ENCODE measurements at places on chromosomes 11 and 22.

- no peak for DNase-seq
Measured at GRCh38 chr22:49620003-49620556, 207.6 kb downstream of the BRD1 start.

DNA sequence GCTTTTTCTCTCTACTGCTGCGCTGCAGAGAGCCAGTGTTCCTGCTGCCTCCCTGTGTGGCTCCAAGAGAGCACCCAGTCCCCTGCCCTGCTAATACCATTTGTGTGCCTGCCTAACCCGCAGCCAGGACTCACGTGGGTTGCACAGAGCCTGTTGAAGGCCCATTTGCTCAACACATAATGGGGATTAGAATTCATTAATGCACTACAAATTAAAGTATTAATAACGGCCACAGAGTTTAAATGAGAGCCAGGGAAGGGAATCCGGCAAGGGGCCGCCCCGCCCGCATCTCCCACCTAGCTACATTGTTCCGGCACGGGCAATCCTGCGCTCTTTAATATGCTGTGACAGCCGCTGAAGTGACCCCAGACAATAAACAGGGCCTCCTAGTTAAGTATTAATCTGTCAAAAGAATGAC is 211.3 kb downstream of the NXPE2 start:
- DNase-seq = no peak

GRCh38 chr11:132873841-132874240 is 658.5 kb downstream of the OPCML start:
- DNase-seq = no peak

DNA sequence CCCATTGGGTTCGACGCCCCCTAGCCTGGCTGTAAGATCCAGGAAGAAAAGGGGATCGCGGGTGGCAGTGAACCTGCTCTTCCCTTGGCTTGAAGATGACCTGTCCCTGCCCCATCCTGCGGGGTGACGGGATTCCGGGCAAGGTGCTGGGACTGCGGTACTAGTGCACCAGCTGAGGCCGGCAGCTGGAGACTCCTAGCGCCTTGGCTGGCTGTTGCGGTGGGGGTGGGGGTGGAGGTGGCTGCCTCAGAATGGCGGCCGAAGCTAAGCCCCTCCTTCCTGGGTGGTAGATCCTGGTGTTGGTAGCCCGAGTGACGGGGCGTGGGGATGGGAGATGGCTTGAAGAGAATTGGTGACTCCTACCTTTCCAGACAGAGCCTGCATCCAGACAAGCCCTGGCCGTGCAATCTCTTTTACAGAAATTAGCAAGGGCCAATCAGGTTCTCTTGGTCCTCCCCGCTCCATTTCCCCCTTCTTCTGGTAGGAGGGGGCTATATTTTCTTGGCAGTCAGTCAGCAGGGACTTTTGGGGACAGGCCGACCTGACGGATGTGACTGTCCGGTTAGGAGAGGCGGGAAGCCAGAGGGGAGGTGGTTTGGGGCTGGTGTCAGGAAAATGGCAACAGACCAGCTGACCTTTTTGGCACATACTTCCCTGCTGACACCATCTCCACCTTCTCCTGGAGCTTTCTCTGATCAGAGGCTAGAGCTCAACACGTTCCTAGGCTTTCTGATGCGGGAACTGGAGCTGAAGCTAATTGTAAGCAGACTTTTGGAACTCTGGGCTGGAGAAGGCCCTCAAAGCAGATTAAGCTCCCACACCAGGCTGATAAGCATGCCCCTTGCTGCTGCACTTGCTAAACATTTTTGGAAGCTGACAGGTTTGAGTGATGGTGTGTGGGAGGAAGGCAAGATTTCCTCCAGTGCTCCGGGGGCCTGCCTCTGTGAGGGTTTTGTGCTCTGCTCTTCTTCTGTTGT is 2.0 kb downstream of the NAV2 start:
- peak; percentile 56 for DNase-seq

- DNase-seq = no peak
Measured at GRCh38 chr22:29798801-29799200, 31.6 kb downstream of the UQCR10 start.

DNA sequence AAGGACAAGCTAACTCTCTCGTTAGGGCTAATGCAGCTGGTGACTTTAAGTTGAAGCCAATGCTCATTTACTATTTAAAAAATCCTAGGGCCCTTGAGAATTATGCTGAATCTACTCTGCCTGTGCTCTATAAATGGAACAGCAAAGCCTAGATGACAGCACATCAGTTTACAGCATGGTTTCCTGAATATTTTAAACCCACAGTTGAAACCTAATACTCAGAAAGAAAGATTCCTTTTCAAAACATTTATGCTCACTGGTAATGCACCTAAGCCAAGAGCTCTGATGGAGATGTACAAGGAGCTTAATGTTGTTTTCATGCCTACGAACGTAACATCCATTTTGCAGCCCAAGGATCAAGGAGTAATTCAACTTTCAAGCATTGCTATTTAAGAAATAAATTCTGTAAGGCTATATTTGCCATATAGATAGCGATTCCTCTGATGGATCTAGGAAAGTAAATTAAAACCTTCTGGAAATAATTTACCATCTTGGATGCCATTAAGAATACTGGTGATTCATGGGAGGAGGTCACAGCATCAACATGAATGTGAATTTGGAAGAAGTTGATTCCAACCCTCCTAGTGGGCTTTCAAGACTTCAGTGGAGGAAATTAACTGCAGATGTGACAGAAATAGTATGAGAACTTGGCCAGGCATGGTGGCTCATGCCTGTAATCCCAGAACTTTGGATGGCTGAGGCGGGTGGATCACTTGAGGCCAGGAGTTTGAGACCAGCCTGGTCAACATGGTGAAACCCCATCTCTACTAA is 14.5 kb downstream of the XNDC1N start:
- no peak for DNase-seq

GRCh38 chr22:27962268-27963044 is 43.4 kb upstream of the PITPNB start:
- DNase-seq = no peak

GRCh38 chr11:69437001-69437875 is 44.2 kb upstream of the LINC01488 start:
- no peak for DNase-seq

GRCh38 chr11:16512899-16513241 is 156.5 kb upstream of the SOX6 start:
- DNase-seq = no peak

GRCh38 chr11:100240025-100240539 is 447.0 kb upstream of the ARHGAP42 start:
- DNase-seq = no peak

DNA sequence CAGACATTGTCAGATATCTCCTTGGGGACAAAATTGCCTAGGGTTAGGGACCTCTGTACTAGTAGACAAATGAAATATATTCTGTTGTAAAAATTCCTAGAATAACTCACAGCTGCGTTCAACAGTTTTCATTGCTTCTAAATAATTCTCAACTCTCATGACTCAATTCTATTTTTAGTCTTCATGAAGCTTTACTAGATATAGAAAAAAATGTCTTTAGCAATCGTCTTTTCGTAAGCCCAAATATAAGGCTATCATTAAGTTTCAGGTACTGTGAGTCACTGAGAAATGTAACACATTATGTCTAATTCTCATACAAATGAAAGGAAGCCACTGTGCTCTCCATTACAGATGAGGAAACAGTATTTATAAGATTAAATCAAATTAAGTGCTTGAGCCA is 6.4 kb downstream of the MMP12 start:
- no peak for DNase-seq

DNA sequence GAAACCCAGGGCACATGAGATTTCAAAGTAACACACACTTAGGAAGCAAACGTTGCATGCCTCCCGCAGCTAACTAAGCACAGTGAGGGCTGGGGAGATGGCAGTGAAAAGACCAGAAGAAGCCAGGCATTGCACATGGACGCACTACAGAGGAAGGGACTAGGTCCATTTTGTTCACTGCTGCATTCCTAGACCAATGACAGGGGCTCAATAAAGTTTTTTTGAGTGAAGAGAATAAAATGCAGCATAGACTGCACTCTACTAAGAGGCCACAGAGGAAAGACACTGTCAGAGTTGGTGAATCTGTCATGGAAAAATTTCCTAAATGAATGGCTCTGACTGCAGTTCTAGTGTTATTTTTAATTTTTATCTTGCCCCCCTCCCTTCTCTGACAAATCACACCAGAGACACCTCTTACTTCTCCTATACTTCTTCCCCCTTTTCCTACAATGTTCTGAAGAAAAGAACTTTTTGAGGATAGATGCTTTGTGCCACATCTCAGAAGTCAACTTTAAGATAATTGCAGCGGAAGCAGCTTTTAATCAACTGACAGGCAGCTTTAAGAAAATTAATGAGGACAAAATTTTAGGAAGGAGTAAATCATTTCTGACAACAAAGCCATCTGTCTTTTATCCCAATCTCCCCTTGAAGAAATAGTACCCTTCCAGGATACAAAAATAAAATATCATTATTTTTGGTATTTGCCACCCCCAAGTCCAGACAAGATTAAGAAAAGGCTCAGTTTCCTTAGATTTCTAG is 34.8 kb upstream of the CHRM4 start:
- no peak for DNase-seq

DNA sequence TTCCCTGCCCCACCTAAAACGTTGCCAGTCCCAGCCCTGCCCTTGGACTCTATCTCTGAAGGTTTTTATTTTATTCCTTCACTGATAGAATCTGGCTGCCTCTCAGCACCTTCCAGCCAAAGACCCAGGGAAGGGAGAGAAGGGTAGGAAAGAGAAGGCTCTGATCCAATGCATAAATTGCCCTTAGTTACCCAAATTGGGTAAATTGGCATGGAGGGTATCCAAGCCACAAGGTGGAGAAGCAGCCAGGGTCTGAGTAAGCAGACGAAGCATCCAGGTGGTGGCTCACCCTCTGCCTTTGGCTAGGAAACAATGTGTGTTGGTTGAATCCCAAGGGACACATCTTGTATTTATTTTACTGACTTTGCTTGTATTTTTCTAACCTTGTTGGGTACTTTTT is 89.0 kb downstream of the FEZ1 start:
- DNase-seq = no peak

DNA sequence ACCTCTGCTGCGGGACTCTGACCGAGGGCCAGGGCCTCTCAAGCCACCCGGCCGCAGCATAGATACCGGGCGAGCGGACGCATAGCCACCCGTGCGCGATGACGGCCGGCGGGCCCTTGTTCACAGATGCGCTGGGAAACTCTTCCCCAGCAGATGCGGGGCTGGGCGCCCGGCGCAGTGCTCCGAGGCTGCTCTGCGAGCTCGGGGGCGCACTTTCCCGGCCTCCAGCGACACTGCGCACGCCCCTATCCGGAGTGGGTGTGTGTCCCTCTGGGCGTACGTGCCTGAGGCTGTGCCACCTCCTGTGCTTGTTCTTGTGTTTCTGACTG is 104.7 kb upstream of the E2F8 start:
- no peak for DNase-seq

- no peak for DNase-seq
Measured at GRCh38 chr22:45438336-45438735, 24.8 kb downstream of the RIBC2 start.

DNA sequence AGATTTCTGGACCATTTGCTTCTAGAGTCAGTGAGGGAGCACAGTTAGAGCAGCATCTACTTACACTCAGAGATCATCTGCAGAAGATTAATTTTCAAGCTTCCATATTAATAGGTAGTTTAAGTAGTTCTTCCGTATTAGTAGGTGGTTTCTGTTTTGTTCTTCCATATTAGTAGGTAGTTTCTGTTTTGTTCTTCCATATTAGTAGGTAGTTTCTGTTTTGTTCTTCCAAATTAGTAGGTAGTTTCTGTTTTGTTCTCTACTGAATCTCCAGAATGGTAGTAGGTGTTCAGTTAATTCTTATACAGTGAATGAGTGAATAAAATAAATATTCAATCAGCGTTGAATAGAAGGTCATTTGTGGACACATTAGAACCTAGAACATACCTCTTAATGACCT is 175.7 kb downstream of the TMEM135 start:
- DNase-seq = no peak

- no peak for DNase-seq
Measured at GRCh38 chr11:118276422-118276821, 12.3 kb upstream of the MPZL2 start.

- DNase-seq = no peak
Measured at GRCh38 chr11:68579455-68579854, 104.9 kb upstream of the GAL start.

DNA sequence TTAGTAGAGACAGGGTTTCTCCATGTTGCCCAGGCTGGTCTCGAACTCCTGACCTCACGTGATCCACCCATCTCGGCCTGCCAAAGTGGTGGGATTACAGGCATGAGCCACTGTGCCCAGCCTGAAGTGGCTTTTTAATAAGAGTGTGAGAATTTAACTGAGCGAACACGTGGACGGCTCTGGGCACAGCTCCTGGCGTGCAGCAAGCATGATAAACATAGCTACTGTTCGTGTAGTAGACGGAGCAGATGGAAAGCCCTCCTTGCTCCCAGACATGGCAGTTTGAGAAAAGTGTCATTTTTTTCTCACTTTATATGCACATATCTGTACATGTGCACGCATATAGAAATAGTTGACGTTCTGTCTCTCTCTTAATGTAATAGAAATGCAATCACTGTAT is 7.0 kb downstream of the EMID1 start:
- DNase-seq = peak; percentile 62

DNA sequence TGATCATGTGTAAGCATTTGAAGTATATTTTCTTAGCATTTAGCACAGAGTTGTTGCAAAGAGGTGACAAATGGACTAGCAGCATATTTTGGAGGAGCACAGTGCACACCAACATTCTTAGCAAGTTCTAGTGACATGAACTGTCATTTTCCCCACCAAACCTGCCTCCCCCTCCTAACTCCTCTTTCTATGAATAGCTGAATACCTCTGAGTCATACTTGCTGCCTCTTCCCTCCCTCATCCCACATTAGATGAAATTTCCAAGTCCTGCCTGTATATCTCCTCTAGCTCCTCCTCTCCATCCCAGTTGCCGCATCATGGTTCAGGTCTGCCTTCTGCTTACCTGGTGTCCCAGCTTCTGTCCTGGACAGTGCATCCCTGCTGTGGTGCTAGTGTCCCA is 7.2 kb downstream of the OSBP2 start:
- no peak for DNase-seq

GRCh38 chr11:74004759-74005615 is 3.9 kb downstream of the UCP3 start:
- no peak for DNase-seq

- no peak for DNase-seq
Measured at GRCh38 chr11:9066433-9066925, 24.9 kb downstream of the SCUBE2 start.

DNA sequence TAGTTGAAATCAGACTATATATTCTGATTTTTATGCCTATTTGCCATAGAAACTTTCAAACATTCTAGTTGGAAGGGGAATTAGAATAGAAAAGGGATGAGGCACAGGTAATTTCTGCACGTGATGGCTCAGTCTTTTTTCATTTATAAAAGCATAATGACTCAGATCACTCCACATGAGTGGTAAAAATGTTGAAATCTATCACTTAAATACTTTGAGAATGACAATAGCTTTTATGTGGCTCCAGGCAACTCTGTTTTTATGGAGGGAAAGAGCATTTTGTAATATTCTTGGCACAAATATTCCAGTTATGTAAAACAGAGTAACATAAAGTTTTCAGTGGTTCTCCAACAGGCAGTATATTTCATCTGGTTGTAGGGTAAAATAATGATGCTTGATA is 5.9 kb upstream of the MMP3 start:
- no peak for DNase-seq
